NCI-H748 treated with DMSO at 0.1 percent for 48 hours (cell line): ENCODE measurements at places on chromosomes 2 and 18.

DNA sequence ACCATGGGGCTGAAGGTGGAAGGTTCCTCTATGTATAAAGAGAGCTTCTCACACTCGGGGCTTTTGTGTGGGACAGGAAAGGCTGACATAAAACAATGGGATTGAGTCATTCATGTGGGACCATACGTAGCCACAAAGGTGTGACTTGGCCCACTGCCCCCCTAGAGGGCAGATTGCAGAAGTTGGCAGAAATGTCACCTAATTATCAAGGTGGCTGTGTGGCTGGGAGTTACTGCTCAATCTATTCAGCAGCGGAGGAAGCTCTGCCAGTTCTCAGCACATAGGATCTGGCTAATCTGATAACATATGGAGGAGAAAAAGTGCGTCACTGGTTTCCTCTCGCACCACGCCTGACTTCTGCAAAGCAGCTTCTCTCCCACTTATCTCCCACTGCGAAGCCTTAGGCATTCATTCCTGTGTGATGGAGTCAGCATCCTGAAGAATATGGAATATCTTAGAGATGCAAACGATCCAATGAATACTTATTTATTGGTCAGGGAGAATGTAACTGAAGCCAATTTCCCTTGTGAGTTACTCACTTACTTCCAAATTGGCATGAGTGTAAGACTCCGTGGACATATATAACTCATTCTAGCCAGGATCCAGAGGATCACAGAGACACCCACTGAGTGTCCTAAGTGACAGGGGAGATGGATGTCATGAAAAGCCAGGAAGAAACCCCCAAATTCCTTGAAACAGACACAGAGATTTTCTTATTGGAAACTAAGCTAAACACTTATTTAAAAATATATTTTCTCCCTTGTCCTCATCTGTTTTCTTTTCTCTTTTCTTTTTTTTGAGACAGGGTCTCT, 344.8 kb downstream of the TGIF1 start:
- no peak for DNase-seq

GRCh38 chr2:15674637-15675455, 83.2 kb downstream of the DDX1 start:
- DNase-seq: no peak

DNA sequence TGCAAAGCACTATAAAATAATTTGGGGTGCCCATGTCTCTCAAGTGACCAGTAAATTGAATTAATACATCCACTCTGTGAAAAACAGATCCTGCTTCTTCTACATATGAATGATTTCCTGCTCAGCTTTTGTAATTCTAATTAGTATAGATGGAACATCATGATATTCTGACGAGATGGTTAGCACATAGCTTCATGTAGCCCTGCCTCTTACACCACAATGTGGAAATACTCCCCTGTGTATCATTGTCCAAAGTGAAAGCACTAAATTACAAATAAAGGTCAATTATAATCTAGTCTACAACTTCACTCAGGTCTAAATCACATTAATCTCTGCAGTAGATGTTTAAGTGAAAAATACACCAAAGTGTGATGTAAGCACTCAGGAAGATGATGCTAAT, 32.9 kb upstream of the SYT4 start:
- no peak for DNase-seq

- no peak for DNase-seq
Observed at GRCh38 chr2:23621616-23622015, 236.6 kb downstream of the KLHL29 start.

GRCh38 chr2:11280713-11281112, 63.7 kb downstream of the ROCK2 start:
- no peak for DNase-seq

DNA sequence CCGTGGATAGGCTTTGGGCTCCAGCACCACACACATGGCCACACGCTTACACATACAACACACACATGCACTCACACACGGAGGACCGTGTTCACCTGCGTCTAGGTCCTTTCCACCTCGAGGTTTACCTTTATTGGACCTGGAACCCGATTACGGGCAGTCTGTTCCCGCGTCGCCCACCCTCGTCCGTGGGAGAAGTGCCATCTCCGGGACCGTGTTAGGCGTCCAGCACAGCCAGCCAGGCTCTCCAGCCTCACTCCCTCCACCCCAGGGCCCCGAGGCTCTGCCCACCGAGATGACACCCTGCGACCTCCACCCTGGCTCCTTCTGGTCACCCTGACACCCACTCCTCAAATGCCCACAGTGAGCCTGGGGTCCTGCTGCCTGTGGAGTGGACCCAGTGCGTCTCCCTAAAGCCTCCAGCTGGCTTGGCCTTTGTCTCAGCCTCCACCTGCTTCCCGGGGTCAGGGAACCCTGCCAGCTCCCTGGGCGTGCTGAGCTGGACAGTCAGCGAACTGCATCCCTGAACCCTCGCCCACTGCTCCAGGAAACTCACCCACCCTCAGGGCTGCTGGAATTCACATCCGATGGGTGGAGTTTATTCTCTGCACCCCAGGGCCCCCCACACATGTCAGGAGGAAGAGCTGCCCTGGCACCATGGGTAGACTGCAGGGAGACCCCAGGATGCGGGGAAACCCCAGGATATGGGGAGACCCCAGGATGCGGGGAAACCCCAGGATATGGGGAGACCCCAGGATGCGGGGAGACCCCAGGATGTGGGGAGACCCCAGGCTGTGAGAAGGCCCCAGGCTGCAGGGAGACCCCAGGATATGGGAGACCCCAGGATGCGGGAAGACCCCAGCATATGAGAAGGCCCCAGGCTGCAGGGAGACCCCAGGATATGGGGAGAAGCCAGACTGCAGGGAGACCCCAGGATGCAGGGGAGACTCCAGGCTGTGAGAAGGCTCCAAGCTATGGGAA, 33.0 kb downstream of the ADI1 start:
- DNase-seq: no peak

GRCh38 chr2:191856111-191856876, 9.4 kb upstream of the CAVIN2 start:
- no peak for DNase-seq

DNA sequence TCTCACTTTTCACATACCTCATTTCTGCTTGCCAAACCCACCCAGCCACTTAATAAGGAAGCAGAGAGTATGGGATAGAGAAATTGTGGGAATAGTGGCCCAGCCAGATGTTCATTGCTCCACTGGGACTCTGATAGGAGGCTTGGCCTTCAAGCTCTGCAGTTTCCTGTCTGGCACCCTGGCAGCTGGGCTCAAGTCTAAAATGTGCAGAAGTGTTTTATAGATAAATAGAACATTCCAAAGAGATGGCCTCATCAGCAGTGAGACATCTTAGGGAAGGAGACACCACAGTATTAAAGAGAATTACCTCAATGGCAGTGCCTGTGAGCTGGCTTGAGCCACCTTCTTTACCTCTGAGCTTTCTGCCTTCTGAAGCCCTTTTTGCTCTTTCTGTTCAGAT, 24.7 kb downstream of the COPS7B start:
- no peak for DNase-seq

GRCh38 chr18:69400976-69401225, 213 bp downstream of the DOK6 start:
- no peak for DNase-seq

- peak; percentile 43 for DNase-seq
Observed at GRCh38 chr2:70070542-70071268, 16.6 kb upstream of the PCBP1 start.

GRCh38 chr2:64599469-64599868, 54.2 kb downstream of the SERTAD2 start:
- DNase-seq: no peak

DNA sequence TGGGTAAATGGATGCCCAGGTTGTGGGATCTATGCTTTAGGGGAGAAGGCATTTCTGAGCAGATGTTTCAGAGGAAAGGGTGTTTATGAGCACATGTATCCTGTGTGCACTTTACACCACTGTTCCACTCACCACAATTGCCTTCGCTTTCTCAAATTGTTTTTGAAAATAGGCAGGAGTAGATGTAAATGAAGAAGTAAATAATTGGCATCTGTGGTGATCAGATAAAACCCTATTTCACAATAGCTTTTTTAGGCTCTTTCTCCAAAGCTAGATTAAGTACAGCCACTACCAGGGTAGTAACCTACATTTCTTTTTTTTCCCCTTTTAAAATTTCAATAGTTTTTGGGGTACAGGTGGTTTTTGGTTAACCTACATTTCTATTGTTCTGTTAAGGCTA, 40.6 kb downstream of the TMEM178A start:
- DNase-seq: no peak

- DNase-seq: no peak
Observed at GRCh38 chr2:12265646-12266045, 451.1 kb upstream of the TRIB2 start.

DNA sequence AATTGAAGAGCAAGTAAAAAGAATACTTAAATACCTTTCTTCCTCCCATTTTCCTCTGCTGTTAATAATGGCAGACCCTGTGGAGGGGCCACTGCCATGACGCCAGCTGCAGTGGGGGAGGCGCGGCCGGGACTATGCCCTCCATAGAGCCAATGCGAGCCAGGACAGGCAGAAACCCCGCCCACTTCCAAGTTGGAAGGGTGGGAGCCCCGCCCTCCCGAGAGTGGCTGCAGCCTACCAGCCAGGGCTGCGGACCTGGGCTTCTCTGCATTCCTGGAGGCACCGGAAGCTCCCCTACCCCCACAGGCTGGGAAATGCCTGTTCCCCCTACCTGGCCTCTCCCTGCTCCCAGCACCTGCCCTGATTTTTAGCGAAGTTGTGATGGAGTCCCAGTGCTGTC, 439.4 kb upstream of the CDH19 start:
- DNase-seq: no peak

GRCh38 chr2:12694990-12695774, 21.6 kb upstream of the TRIB2 start:
- DNase-seq: no peak

- no peak for DNase-seq
Observed at GRCh38 chr2:83168377-83168776, 1290.7 kb downstream of the SUCLG1 start.

GRCh38 chr18:49731421-49731841, 81.9 kb downstream of the ACAA2 start:
- no peak for DNase-seq

GRCh38 chr2:197339016-197339415, 28.4 kb upstream of the ANKRD44 start:
- DNase-seq: no peak

- no peak for DNase-seq
Observed at GRCh38 chr18:58064406-58064998, 20.5 kb downstream of the NEDD4L start.

DNA sequence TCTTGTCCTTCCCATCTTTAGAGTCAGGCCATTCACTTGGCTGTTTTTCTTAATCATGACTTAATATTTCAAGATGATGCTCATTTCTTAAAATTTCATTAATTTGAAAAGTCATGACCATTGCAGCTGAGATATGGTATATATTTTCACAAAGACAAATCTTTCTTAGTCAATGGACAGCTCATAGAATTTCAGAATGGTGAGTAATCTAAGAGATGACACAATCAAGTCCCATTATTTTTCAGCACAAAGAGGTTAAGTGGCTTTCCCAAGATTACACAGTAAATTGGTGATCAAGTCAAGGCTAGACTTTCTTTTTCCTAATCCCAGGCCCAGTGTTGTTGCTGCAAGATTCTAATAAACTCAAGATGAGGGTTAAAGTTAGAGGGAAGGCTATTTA, 34.4 kb upstream of the NT5C1B start:
- no peak for DNase-seq

GRCh38 chr2:163341426-163341825, 394.4 kb downstream of the FIGN start:
- DNase-seq: no peak

- DNase-seq: no peak
Observed at GRCh38 chr2:43345391-43345813, 119.0 kb upstream of the ZFP36L2 start.

DNA sequence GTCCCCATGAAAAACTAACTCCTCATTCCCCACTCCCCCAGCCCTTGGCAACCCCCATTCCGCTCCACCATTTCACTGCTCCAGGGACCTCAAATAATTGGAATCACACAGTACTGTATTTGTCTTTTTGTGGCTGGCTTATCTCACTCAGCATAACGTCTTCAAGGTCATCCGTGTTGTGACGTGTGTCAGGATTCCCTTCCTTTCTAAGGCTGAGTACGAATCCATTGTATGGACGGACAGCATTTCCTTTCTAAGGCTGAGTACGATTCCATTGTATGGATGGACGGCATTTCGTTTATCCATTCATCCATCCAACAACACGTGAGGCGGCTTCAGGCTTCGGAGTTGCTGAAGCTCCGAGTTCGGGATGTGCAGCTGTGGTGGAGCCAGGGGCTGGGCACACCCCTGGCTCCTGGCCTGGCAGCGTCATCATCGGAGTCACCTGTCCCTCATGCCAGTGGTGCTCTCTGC, 1.2 kb upstream of the ASB1 start:
- no peak for DNase-seq

GRCh38 chr2:133424876-133425275, 143.4 kb downstream of the NCKAP5 start:
- no peak for DNase-seq

GRCh38 chr2:235070063-235070706, 118.4 kb downstream of the SH3BP4 start:
- DNase-seq: no peak

GRCh38 chr2:152723918-152724317, 5.5 kb downstream of the ARL6IP6 start:
- no peak for DNase-seq

DNA sequence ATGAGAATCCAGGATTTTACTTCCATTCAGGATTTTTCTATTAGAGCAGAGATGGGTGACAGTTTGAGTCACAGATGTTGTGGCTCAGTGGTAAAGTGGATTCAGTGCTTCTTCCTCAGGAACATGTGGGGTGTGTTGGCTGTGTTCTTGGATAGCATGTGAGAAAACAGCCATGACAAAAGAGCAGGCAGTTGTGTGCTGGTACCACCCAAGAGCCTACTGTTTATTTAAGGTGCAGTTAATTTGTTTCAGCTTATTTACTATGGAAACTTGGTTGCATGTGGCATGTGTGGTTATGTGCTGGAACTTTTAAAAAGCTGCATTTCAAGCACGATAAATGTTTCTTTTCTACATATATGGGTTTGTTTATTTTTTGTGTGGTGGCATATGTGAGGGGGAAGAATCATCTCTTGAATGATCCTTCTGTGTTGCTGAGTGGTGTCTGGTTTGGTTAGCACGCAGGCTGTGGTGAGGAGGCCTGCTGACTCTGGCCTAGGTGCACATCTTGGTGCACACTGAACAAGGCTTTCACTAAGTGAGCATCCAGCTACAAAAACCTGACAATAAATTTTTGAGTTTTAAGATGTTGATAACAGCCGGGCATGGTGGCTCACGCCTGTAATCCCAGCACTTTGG, 67.3 kb downstream of the SPTBN1 start:
- DNase-seq: no peak
